ENCODE measurements at places on chromosomes 7 and 10. TPM values are rescaled to one million over a fixed set of nuclear protein-coding genes. Genes with fewer than 3 reads are reported as not detected.

DNA sequence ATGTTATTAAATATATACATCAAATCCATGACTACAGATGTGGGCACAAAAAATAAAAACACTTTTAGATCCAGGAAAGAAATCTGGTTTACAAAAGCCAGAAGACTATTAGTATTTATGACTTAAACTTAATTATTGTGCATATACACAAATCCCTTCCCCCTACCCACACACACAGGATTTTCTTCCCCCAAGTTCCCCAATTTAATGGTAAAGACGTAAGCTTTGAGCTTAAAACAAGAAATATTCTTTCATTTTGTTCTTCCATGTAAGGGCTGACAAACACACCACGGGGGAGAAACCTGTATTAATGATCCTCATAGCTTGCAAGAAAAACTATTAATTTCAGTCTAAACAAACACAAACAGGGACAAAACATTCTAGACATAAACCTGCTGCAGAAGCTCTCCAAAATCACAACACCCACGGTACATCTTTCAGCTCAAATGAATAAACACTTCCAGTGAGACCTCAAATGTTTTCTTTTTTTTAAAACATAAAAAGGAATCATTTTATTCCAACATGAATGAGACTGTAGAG is 28.5 kb downstream of the OSBPL3 start:
- peaks cover 4% of the 10 kb centered on the region for H3K4me1 ChIP-seq
- no peak for DNase-seq
- H3K27ac ChIP-seq = no peak overlapping the region

Gene TWIST1
- polyA plus RNA-seq = not detected

Gene AHR
- 54.1 TPM for polyA plus RNA-seq

DNA sequence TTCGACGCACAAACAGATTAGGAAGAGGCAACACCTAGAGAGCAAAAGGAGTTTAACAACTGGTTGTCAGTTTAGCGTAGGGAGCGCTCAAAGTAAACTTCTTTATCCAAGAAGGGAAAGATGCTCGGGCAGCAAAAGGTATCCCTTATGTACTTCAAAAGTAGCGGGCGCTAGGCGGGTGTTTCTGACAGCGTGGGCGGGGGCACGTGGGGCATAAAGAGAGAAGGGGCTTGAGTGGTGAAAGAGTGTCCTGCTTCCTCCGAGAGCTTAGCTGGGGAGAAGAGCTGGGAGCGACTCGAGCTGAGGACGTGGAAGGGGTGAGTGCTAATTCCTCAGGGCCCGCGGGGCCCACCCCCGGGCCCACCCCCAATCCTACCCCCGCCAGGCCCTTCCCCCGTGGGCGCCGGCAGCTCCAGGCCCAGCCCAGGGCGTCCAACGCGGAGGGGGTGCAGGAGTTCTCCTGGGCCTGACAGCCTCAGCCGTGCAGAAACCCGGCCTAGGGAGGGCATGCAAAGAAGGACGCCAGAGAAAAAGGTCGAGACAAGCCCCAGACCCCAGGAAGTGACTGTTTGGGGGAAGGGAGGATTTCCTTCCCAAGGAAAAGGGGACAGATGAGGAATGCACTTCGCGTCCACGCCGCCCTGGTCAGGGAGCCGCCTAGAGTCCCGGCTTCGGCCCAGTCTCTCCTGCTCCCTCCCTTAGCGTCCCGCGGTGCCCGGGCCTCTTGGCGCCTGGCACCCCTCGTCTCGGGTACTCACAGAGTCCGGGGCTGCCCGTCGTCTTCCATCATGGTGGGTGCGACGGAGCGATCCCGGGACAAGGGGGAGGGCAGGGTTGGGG is 868 bp downstream of the TIAL1 start:
- peak overlapping the region; percentile 99 for H3K27ac ChIP-seq
- no peaks in the 10 kb centered on the region for H3K27me3 ChIP-seq
- peak; percentile 33 for DNase-seq
- H3K4me3 ChIP-seq = peak overlapping the region; percentile 56
- H3K36me3 ChIP-seq = peaks cover 3% of the 10 kb centered on the region
